Right lobe of liver (tissue), 6 donors: ENCODE measurements at places on chromosomes 6 and 20. TPM values are rescaled to one million over a fixed set of nuclear protein-coding genes. Genes with fewer than 3 reads are reported as not detected.

DNA sequence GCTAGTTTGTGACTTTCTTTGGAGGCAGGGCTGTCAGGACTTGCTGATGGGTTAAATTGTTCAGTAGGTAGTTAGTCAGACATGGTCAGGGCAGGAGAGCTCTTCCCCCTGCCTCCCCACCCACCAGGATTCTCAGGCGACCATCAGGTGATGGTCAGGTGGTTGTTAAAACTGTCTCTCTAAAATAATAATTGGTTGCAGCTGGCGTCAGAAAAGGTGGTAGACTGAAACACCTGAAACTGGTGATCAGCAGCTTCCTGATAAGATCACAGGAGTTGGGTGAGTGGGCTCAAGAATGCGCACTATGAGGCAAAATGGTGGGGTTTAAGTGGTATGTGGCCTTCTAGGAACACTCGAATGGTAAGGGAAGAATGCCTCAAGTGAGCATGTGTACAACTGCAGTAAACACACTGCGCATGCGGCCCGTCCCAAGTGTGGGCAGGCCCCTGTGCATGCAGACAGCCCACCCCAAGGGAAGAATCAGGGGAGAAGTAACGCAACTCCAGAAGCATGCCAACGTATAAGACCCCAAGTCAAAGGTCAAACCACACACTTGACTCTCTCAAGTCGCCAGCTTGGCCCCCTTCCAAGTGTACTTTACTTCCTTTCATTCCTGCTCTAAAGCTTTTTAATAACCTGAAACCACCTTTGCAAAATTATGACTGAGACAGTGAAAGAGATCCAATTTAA lies 7.9 kb upstream of the BLCAP start:
- DNase-seq, result no peak

DNA sequence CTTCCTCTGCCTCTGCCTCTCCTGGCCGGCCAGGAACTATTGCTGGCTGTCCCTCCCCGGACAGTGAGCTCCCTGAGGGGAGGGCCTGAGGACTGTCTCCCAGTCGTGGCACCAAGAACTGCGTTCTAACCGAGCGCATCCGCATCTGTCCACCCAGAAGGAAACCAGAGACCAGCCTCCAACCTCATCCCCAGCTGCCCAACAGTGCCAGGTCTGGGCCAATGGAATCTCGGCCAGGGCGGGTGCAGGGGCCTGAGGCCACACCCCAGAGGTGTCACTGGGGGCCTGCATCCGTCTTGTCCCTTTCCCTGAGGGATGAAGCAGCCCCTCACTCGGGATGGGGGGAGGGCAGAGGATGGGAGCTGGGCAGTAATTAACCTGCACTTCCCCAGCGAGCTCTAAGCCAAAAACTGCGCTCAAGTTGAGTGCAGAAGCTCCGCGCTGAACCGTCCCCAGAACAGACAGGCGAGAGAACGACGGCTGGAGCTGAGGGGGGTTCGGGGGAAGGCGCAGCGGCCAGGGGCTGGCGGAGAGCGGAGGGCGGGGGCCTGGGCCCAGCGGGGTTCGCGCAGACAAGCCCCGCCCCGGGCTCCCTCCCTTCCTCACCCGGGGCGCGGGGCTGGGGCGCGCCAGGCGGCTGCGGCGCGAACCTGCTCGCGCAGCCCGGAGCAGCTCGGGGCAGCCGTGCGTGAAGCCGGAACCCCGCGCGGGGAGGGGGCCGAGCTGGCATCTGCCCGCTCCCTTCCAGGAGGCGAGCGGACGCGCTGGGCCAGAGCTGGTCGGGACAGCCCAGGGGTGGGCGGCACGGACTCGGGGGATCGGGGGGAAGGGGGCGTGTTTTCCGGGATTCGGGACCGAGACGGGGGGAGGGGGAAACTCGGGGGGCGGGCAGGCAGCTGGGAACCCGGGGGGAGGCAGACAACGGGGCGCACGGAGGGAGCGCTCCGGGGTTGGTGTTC lies 1.4 kb downstream of the TFEB start:
- peak; percentile 76 for DNase-seq

The CDK5RAP1 gene
- total RNA-seq, result 17.1 TPM

The IPCEF1 gene
- 1.3 TPM for total RNA-seq

The PRR18 gene
- 1.3 TPM for total RNA-seq

DNA sequence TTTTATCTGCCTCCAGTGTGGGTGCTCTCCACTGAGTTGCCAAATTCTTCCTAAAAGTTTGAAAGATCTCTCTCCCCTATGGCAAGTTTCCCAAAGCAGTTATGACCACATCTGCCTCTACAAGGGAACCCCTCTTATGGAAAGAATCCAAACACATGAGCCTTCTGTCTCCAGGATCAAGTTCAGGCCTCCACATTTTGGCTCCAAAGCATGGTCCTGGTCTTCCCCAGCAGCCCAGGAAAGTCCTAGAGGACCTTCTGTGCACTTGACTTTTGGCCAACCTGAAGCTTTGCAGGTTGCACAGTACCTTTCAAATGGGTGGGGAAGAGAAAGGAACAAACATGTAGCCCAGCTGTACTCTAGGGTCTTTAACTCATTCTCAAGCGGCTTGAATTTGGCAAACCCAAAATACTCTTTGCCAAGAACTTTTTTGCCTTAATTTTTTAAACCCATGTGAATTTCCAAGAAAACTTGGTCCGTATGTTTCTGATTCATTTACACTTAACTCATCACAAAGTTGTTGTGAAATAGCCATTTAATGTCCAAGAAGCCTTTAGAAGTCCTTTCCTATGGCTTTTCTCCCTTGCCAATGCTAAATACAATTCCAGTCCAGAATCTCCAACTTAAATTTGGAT lies 240.1 kb upstream of the TBX18 start:
- DNase-seq, result no peak

DNA sequence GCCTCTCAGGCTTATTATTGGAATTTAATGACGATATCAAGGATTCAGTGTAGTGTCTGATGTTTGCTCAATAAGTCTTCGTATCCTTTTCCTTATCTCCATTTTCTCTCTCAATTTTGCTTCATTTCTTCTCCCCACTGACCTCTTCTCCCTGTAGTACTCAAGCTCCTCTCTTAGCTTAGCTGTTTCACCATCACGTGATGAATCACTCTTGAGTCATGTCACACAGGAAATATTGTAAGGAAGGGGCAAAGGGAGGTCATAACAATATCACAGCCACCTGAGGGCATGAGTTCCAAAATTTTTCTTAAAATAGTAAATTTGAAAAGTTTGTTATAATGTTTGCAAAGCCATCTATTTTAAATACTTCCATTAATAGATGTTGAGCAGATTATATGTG lies 392.2 kb upstream of the MARCKS start:
- DNase-seq, result no peak

DNA sequence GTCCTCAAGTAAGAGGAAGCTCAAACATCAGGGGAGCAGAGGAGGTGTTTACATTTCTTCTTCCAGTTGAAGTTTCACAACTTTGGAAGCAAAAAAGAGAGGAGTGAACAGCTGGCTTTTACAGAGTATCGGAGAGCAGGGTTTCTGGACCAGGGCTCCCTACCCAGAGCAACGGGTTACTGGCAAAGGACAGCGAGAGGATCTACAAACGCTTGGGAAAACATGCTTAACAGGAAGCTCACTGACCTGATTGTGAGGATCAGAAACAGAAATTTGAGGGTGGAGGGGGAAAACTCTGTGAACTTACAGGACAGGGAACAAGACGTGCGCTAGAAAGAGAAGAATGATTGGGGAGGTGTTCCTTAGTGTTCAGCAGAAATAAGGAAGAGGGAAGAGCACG lies 85.7 kb upstream of the TAB2 start:
- no peak for DNase-seq

DNA sequence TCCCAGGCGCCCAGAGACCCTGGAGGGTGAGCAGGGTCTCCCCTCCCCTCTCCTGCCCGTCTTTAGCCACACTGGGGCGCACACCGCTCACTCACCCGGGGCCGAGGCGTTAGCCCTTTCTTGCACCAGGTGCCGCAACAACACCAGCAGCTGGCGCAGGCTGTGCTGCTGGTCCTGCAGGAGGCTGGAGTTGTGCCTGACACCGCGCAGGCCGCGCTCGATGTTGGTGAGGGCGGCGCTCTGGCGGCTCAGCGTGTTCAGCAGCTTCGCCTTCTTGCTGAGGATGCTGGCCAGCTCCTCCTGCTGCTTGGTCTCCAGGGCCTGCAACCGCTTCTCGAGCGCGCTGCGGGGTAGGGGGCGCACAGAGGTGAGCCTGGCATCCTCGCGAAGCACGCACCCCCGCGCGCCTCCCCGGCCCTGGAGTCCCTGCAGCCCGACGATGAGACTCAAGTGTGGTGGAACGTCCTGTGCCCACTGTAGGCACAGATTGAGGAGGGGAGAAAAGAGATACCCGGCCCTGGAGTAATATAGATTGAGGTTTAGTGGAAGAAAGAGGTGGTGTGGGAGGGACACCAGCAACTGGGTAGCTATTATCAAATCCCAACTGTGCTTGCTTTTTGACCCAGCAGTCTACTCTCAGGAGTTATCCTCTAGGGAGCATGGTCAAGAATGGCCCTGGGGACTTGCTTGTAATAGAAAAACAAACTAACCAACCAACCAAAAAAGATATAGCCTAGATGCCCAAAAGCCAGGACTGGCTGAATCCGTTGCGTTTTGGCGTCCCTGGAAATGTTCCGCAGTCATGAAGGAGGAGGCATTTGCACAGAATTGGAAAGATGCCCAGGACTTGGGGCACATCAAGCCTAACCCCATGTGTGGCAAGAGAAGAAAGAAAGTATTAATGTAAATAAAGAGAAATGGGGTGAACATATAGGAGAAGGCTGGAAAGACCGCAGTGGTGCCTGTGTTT lies 30.9 kb downstream of the ANGPT4 start:
- DNase-seq, result no peak

The TSBP1 gene
- not detected for total RNA-seq

- no peak for DNase-seq
Observed at GRCh38 chr6:108524528-108525248, 36.0 kb upstream of the FOXO3 start.

- no peak for DNase-seq
Observed at GRCh38 chr20:10799735-10800134, 125.9 kb upstream of the JAG1 start.

DNA sequence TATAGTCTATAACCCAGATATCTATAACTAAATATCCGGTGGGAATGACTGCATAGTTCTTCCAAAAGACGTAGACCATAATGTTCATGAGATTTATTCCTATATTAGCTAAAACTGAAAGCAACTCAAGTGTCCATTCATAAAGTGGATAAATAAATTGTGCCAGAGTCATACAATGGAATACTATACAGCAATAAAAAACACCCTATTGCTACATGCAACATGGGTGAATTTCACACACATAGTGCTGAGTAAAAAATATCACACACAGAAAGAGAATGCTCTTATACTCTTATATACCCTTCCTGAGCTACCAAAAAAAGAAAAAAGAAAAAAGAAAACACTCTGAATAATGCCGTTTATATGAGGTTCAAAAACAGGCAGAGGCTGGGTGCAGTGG lies 6.9 kb downstream of the TNXB start:
- no peak for DNase-seq

GRCh38 chr6:131146865-131147264 lies 11.6 kb downstream of the AKAP7 start:
- DNase-seq, result no peak

DNA sequence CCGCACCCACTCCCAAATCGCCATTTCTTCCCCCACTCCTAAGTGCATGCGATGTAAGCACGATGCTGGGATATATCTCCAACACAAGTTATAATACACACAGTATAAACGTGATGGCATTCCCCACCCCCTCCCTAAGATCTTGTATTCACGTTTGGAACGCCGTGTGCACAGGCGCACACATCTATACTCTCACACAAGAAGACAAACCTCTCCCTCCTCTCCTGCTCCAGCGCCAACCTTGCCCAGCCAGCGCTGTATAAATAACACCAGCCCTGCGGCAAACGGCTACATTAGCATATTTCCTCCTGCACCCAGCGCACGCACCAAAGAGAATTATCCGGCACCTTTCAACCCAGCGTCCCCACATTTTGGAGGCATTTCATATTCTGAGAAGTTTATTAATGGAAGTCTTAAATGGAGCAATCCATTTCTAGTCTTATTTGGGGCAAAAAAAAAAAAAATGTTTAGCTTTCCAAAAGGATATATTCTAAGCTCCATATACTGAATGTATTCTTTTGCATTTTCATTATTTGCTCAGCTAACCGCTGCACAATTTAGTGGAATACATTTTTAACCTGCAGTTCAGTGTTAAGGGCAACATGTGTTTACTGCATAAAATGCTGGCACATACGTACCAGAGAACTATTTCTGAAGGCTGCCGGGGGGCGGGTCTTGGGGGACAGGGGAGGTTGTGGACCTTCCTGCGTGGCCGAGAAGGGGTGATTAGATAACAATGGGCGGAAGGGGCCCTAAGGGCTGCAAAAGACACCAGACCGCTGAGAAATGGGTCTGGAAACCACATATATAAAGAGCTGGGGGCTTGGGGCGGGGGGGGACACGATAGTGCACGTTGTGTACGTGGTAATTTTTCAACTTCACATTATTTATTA lies 1.1 kb upstream of the SLC22A23 start:
- DNase-seq, result peak; percentile 69
